ENCODE measurements at places on chromosomes 11 and 22.

DNA sequence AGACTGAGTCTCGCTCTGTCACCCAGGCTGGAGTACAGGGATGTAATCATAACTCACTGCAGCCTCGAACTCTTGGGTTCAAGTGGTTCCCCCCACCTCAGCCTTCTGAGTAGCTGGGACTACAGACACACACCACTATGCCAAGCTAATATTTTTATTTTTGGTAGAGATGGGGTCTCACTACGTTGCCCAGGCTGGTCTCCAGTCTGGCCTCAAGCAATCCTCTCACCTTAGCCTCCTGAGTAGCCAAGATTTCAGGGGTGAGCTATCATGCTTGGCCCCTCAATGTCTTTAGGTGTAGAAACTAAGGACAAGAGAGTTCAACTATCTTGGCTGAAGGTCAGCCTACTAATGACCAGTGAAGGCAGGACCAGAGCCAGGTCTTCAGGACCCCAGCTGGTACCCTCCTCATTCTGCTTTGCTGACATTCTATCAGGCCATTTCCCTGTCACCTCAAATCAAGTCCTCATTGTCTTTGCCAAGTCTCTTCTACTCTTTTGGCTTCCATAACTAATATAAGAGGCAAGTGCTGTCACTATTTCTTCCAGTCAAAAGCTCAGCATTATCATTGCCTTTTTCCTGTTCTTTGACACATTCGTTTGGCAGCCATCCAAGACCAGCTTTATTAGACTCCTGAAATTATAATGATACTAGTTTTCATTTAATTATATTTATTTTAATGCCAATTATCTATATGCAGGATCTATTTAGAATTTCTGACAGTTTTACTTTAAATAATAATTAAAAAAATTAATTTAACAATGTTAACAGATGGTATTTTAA is 264.2 kb upstream of the PITPNB start:
- no peak for DNase-seq

- DNase-seq: no peak
These were observed 87.4 kb downstream of the DEPDC5 start for GRCh38 chr22:31841078-31841827.

DNA sequence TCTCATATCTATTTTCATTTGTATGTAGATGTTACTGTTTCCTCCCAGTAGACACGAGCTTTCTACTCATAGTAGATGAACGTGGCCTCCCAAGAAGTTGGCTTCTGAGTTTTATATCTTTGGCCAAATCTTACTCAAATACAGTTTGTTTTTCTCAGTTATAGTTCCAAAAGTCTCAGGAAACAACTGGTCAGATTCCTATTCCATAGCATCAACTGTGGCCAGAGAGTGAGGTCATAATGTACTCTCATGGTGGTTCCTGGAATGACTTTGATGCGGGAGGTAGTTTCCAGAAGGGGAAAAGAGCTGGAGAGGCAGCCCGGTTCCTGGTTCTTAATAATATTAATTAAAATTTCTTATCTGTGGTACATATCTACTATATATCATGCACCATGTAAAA is 77.3 kb downstream of the SLC17A6 start:
- no peak for DNase-seq

DNA sequence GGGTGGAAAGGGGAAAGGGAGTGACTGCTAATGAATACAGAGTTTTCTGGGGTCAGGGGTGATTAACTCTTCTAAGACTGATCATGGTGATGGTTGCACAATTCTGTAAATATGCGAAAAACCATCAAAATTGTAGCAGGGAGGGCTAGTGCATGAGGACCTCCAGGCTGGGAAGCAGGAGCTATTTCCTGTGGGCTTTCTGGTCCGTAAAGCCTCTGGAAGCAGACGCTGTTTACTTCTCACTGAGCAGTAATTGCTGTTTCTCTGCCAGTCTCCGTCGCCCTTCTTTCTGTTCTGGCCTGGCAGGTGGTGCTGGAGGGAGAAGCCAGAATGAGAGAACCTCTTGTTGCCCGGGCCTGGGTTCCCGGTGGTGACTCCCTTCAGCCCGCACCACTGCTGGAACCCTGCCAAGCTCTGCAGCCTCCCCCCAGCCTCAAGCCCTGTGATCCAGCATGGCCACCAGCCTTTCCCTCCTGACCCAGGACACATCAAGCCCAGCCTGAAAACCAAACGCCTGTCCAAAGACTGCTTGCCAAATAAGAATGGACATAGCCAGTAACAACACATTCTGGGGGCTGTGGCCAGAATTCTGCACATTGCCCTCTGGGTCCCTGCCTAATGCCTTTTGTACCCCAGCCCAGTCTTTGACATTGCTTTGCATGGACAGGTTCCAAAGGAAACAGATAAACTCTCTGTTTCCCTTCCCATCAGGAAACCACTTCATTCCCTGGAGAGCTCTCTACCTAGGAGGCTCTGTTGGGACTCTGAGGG is 201.0 kb upstream of the NAV2 start:
- DNase-seq: no peak

- no peak for DNase-seq
These were observed at the start of gene TRIM29 for GRCh38 chr11:120137611-120138521. TRIM29 (minus strand) TSS chr11:120138113; CDS start chr11:120138031, 82 bp downstream.

Data from activated gamma-delta T cell (primary cell).